ENCODE measurements at places on chromosomes 7 and 10.

GRCh38 chr10:69899727-69900595 is 98.3 kb downstream of the COL13A1 start:
- DNase-seq = no peak

DNA sequence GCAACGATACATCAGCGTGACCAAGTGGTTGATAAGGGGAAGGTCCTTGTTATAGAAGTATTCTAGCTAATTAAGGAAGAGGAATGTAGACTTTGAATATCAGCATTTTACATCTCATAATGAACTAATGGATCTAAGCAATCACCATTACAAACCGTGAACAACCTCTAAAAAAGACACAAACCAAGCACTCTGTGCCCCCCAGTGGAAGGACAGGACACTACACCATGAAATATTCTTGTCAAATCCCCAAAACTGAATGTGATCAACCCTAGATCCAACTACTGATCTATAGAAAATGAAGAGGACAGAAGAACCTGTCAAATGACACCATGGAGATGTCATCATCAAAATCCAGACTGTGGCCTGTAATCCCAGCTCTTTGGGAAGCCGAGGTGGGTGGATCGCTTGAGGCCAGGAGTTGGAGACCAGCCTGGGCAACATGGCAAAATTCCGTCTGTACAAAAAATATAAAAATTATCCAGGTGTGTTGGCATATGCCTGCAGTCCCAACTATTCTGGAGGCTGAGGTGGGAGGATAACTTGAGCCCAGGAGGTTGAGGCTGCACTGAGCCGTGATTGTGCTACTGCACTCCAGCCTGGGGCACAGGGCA is 111.3 kb upstream of the CARD11 start:
- peak; percentile 15 for DNase-seq

DNA sequence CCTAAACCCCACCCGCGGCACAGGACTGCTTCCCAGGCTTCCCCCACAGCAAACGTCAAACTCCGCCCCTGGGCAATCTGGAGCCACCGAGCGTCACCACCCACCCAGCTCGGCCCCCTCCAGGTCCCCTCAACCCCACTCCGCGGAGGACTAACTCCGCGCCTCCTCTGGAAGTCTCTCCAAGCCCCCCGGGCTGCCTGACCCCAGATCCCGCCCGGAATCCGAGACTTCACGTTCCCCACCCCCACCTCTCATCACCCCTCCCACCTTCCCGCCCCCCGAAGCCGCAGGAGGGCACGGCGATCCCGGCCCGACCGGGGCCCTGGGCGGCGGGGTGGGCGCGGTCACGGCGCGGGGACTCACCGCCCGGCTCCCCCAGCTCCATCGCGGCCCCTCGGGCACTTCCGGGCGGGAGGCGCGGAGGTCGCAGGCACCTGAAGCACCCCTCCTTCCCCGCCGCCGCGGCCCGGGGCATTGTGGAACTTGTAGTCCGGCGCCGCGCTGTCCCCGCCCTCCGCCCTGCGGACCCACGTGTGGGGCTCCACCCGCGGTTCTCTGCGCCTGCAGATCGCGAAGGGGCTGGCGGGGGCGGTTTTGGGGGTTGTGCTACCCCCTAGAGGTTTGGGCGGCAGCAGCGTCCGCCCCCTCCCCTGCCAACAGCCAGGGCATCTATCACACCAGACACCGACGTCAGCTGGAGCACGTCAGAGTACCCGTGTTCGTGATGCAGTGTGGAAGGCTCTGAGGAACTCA is at the start of gene TMUB1:
Gene TMUB1 (minus strand): TSS at position 423 of the 753 bp plus-strand sequence. CDS start 930 bp downstream, outside the sequence.
- no peak for DNase-seq

GRCh38 chr10:128042131-128042610 is 84.1 kb downstream of the MKI67 start:
- no peak for DNase-seq

- DNase-seq = no peak
Observed at GRCh38 chr7:152937282-152937681, 177.7 kb downstream of the ACTR3B start.

DNA sequence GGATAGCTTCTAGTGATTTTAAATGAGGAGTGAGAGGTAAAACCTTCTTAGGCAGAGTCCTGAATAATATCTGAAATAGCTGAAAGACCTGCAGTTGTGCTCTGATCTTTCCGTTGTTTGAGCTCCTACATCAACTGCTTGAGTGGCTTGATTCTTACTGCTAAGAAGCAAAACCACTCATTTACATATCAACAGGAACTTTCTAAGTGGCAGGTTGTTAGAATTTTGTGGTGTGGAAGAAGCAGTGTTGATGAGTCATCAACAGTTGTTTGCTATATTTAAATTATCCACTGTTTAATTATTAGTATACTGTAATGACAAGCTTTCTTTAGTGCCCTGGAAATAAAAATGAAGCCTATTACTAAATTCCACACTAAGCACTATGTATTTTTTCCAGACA is 689.5 kb downstream of the DNAJB9 start:
- DNase-seq = no peak

DNA sequence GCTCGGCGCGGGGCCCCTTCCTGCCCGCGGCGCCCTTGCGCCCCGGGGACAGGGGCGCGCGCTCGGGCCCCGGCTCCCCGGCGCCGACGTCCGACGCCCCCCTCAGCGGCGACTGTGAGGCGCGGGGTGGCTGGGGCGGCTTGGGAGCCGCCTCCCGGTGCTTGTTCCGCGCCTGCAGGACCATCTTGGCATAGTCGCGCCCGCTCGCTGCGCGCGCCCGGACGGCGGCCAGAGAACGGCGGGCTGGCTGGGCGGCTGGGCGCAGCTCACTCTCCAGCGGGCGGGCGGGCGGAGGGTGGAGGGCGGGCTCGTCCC is at the start of gene DPY19L1:
Gene DPY19L1 (minus strand): TSS at position 275 of the 315 bp plus-strand sequence. CDS start 91 bp downstream, at position 184.
- peak; percentile 26 for DNase-seq

- no peak for DNase-seq
Observed at GRCh38 chr10:123682477-123682876, 16.3 kb downstream of the GPR26 start.

DNA sequence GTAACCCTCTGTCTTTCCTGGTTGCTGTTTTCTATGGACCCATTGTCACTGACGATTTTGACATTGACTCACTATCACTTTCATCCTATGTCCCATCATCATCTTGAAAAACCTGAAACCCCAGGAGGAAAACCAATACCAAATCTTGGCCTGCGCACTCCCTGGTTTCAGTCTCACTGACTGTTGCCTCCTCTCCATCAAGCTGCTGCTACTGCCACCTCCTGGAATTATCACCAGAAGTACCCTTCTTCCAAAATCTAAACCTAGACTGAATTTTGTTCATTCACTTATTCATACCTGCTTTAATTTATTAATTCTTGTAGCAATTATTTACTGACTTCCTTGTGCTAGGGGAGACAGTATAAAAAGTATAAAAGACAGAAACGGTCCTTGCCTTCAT is 44.5 kb upstream of the ACBD5 start:
- no peak for DNase-seq

DNA sequence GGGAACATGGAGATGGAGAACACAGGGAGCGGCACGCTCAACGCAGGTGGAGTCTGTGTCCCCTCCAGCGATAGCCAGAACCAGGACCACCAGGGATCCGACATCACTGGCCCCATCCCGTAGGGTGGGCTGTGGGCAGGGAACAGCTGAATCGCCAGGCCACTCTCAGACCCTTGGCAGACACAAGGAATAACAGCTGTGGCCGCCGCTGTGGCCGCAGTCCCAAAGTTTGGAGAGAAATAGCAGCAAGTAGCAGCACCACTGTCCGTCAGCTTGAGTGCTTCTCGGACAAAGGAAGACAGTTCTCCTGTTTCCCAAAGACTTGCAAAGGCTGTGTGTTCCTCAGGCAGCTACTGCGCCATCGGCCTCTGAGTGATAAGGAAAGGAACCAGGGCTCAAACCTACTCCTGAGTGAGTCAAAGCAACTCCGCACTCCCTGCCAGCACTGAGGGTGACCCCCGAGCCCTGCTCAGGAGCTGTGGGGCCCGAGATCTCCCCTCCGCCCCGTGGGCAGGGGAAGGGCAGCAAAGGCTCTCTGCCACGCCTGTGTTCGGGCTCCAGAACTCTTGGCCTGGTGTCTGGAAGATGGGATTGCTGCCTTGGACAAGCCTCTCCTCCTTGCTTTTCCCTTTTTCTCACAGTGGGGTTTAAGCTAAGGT is 82.3 kb upstream of the FAM20C start:
- DNase-seq = no peak

DNA sequence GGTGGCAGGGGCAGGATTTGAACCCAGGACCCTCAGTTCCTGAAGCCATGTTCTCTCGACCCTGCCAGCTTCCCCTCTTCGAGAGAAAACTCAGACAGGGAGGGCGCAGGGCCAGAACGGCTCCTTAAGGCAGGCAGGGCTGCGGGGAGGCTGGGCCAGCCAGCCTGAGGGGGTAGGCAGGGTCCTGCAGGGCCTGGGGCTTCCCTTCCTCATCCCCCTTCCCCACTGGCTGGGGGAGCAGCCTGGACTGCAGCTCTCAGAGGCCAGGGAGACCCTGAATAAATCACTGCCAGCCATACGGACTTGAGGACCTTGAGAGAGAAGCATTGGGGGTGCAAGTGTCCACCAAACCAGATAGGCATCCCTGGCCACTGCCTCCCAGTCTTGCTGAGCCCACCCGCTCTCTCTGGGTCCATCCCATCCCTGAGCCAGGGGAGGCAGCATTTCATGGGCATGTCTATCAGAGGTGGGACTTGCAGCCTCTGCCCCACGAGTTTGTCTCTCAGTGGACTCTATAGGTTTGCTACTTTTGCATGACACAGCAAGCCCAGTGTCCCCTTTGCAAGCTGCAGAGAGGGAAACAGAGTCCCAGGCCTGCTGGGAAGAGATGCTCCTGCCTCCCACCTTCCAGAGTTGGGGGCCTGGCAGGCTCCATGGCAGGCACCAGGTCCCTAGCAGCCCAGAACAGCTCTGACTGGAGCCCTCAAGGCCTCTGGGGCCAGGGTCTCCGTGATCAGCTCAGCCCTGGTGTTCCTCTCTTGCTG is 70.9 kb downstream of the MYL10 start:
- DNase-seq = no peak

- peak; percentile 64 for DNase-seq
Observed at GRCh38 chr7:136062625-136063325, 85.6 kb upstream of the MTPN start.

GRCh38 chr10:110610308-110610774 is 33.8 kb upstream of the RBM20 start:
- DNase-seq = peak; percentile 1

- no peak for DNase-seq
Observed at GRCh38 chr10:51747216-51747615, 47.8 kb upstream of the CSTF2T start.

DNA sequence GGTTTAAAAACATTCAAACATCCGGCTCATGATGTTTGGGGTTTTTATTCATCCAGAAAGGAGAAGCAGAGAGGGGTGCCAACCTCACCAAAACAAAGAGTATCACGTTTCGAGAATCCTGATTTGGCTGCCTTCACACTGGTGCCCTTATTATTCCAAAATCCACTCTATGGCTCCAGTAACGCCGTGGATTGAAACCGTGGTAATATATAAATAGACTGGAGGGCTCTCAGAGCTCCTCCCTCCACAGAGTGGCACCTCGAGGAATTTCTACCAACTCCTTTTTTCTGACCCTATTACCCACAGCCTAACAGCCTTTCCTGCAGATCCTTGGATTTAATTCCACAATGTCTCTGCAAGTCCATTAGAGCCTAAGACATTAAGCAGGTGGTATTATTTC is 353.6 kb downstream of the CRPPA start:
- DNase-seq = no peak

- DNase-seq = peak; percentile 4
Observed at GRCh38 chr10:101032637-101033224, 1.7 kb downstream of the SFXN3 start.

GRCh38 chr10:16779384-16779915 is 37.8 kb downstream of the RSU1 start:
- DNase-seq = no peak

DNA sequence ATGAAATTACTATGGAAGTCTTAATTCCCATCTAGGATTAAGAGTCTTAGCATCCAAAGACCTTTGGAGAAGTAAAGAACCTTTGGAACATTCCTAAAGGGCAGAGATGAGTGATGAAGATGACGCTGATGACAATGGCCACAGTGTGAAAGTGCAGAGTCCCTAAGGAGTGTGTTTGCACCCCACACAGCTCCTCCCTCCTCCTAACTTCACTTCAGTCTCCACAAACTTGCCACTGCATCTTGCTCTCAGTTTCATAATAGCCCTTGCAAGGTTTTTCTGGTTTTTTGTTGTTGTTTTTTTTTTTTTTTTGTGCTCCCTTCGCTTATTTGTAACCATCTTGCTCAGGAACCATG is 117.5 kb upstream of the ANLN start:
- DNase-seq = no peak

GRCh38 chr7:130369110-130369711 is 11.1 kb upstream of the CPA1 start:
- no peak for DNase-seq

DNA sequence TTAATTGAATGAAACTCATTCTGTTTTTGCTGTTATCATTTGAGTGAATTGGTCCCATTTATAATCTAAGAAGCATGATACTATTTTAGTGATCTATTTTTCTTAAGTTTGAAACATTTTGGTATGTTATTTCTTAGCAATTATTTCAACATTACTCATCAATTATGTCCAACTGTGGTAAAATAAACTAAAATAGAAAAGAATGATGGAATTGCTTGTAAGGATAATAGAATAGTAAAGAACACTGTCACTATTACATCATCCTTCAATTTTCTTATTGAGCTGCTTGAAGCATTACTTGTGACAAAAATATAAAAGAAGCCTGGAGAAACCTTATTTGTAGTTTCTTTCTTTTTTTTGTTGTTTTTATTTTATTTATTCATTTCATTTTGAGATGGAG is 42.4 kb downstream of the ZNF487 start:
- no peak for DNase-seq

- no peak for DNase-seq
Observed at GRCh38 chr7:144546782-144547181, 143.3 kb upstream of the NOBOX start.
